GM23248 (cell line): ENCODE measurements at places on chromosomes 5 and 9.

DNA sequence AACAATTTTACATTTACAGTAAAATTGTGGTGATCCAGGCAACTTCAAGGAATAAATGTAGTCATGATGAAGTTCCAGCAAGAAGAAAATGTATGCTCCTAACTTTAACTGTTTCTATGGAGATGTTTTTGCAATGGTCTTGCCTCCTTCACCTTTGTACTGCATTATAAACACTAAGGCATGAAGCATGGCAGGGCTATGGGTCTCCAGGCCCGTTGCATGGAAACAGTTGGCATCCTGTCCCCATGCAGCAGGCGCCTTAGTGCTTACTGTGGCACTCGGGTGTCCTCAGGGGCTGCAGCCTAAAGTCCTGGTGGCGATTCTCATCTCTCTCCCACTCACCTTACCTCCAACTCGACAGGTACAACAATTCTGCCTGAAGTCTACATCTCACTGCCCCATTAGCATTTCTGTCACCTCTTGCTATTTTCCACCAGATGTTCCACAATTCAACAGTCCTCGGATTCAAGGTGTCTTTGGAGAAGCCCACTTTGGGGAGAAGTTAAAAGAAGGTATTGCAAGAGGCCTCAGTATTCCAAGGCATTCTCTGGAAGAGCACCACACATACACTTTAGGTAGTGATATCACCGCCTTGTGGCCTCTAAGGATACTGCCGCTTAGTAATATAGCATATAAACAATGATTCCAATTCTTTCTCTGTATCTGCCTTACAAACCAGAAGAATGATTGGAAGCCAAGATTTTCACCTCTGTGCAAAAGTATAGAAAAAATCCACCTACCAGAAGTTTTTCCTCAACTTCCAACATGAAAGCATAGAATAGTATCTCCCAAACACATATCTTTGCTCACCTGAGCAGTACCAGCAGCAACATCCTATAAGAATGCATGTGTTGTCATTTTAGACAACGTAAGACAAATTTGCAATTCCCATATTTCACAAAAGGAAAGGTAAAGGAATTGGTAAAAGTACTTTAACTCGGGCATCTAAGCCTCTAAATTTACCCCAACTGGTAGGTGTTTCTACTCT, 5.1 kb downstream of the LIFR start:
- peak; percentile 81 for DNase-seq
- no peak overlapping the region for H3K4me3 ChIP-seq
- H3K36me3 ChIP-seq, result no peaks in the 10 kb centered on the region
- H3K27me3 ChIP-seq, result no peaks in the 10 kb centered on the region
- no peak overlapping the region for H3K27ac ChIP-seq

GRCh38 chr5:53017794-53018391, 28.7 kb downstream of the ITGA2 start:
- H3K4me1 ChIP-seq, result peaks cover 32% of the 10 kb centered on the region
- peak overlapping the region; percentile 54; the same call in 1 of the 2 replicates for H3K27ac ChIP-seq
- no peak overlapping the region for H3K4me3 ChIP-seq
- H3K27me3 ChIP-seq, result no peaks in the 10 kb centered on the region

DNA sequence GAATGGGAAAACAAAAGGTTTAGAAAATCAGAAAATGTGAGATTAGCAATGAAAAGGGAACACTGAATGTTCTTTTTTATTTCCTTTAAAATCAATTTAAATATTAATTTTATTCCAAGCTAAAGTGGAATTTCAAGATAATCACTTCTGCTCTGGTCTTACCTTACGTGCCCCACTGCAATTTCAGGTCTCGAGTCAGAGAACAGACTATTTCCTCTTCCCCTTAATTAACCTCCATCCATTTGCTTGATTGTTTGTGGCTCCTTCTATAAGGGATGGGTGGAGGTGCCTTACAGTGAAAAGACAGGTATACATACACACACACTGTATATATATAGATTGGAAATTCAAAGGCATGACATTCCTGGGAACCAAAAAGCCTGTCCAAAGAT, 137.1 kb downstream of the SUSD1 start:
- H3K4me3 ChIP-seq, result no peak overlapping the region
- H3K27ac ChIP-seq, result peak overlapping the region; percentile 86
- H3K4me1 ChIP-seq, result peaks cover 65% of the 10 kb centered on the region
- no peaks in the 10 kb centered on the region for H3K27me3 ChIP-seq
- no peaks in the 10 kb centered on the region for H3K36me3 ChIP-seq
- DNase-seq, result no peak

DNA sequence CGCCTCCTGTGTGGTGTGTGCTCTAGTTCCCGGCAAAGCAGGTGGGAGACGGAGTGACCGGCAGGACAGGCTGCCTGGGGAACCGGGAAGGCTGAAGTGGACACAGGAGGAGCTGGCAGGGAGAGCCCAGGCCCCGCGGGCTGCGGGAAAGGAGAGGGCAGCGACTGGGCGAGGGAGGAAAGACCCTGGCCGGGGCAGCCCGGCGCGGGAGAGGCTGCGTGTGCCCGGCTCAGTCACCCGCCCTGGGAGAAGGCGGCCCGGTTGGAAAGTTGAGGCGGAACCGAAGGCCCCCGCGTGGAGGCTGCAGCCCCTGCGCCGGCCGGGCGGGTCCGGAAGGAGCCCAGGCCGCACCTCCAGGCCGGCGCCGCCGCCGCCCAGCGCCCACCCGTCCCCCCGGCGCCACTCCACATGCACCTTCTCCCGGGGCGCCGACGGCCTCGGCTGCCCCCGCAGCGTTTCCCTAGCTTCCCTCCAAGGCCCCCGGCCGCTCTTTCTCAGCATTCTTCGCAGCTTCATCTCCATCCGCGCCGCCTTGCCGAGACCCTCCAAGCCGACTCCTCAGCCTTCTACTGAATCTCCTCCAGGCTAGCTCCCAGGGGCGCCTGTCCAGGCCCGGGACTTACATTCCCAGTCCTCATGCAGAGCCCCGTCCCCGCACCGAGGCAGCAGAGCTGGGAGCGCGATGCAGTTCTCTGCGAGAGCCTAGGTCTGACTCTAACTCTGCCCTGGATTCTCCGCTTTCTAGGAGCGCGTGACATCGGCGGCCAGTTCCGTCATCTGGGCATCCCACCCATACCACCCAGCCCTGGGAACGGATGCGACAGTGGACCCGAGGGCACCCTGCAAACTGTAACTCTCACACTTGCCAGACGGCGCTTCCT, 152.0 kb downstream of the ERCC6L2 start:
- no peak overlapping the region for H3K27ac ChIP-seq
- DNase-seq, result peak; percentile 7
- peaks cover 44% of the 10 kb centered on the region for H3K27me3 ChIP-seq

GRCh38 chr5:133687212-133688061, 75.1 kb upstream of the FSTL4 start:
- H3K27me3 ChIP-seq, result peaks cover 16% of the 10 kb centered on the region; the same call in 1 of the 2 replicates
- no peaks in the 10 kb centered on the region for H3K4me1 ChIP-seq
- H3K27ac ChIP-seq, result no peak overlapping the region
- H3K4me3 ChIP-seq, result no peak overlapping the region
- no peaks in the 10 kb centered on the region for H3K36me3 ChIP-seq

- H3K4me3 ChIP-seq, result no peak overlapping the region
- no peaks in the 10 kb centered on the region for H3K36me3 ChIP-seq
- H3K27me3 ChIP-seq, result peaks cover 69% of the 10 kb centered on the region
- H3K4me1 ChIP-seq, result peaks cover 9% of the 10 kb centered on the region; the same call in 1 of the 2 replicates
- no peak for DNase-seq
- no peak overlapping the region for H3K27ac ChIP-seq
These were observed 4.5 kb downstream of the PHF24 start for GRCh38 chr9:34962546-34962945.

GRCh38 chr5:73436535-73437100, 12.0 kb downstream of the FOXD1 start:
- peak; percentile 4 for DNase-seq
- H3K4me1 ChIP-seq, result peaks cover 54% of the 10 kb centered on the region
- no peaks in the 10 kb centered on the region for H3K27me3 ChIP-seq
- H3K36me3 ChIP-seq, result no peaks in the 10 kb centered on the region
- H3K27ac ChIP-seq, result peak overlapping the region; percentile 81
- H3K4me3 ChIP-seq, result peak overlapping the region; percentile 69

GRCh38 chr5:8019719-8020218, 150.8 kb downstream of the MTRR start:
- H3K27ac ChIP-seq, result no peak overlapping the region
- DNase-seq, result no peak
- H3K4me3 ChIP-seq, result no peak overlapping the region
- H3K4me1 ChIP-seq, result no peaks in the 10 kb centered on the region

GRCh38 chr5:180799902-180800801, 2.5 kb downstream of the MGAT1 start:
- DNase-seq, result peak; percentile 89
- H3K36me3 ChIP-seq, result 0 out of 2 replicates have a peak, but pooled peaks cover 4% of the 10 kb centered on the region
- peak overlapping the region; percentile 97 for H3K27ac ChIP-seq

- no peaks in the 10 kb centered on the region for H3K27me3 ChIP-seq
- H3K36me3 ChIP-seq, result no peaks in the 10 kb centered on the region
- H3K4me3 ChIP-seq, result no peak overlapping the region
- H3K4me1 ChIP-seq, result no peaks in the 10 kb centered on the region
- H3K27ac ChIP-seq, result no peak overlapping the region
These were observed 47.9 kb upstream of the SEMA6A start for GRCh38 chr5:116622375-116623050.

DNA sequence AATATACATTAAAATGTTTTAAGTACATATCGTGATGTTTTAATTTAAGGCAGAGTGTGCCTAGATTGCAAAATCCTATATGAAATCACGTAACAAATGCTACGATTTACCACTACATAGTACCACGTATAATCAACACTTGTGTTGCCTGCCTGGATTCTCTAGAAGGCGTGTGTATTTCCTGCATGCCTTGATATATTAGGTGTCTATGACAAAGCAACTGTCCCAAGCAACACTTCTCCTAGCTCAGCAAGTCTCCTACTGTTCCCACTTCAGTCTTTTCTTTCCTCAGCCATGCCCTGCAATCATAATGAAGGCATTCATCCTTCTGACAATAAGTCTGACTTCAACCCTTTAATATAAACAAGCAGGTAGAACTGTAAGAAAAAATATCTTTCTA, 89.6 kb downstream of the PTPRD start:
- no peak overlapping the region for H3K27ac ChIP-seq
- no peaks in the 10 kb centered on the region for H3K36me3 ChIP-seq
- H3K4me1 ChIP-seq, result no peaks in the 10 kb centered on the region
- H3K27me3 ChIP-seq, result no peaks in the 10 kb centered on the region
- DNase-seq, result no peak
- no peak overlapping the region for H3K4me3 ChIP-seq

- no peak overlapping the region for H3K27ac ChIP-seq
- no peaks in the 10 kb centered on the region for H3K36me3 ChIP-seq
- H3K4me3 ChIP-seq, result no peak overlapping the region
- DNase-seq, result no peak
- peaks cover 7% of the 10 kb centered on the region for H3K4me1 ChIP-seq
These were observed 138.8 kb upstream of the LIFR start for GRCh38 chr5:38695021-38695958.

- no peak overlapping the region for H3K27ac ChIP-seq
- no peak overlapping the region for H3K4me3 ChIP-seq
- no peaks in the 10 kb centered on the region; the same call in 1 of the 2 replicates for H3K27me3 ChIP-seq
- H3K36me3 ChIP-seq, result no peaks in the 10 kb centered on the region
- no peaks in the 10 kb centered on the region for H3K4me1 ChIP-seq
- DNase-seq, result no peak
These were observed 221.3 kb upstream of the KLF9 start for GRCh38 chr9:70635790-70636189.

DNA sequence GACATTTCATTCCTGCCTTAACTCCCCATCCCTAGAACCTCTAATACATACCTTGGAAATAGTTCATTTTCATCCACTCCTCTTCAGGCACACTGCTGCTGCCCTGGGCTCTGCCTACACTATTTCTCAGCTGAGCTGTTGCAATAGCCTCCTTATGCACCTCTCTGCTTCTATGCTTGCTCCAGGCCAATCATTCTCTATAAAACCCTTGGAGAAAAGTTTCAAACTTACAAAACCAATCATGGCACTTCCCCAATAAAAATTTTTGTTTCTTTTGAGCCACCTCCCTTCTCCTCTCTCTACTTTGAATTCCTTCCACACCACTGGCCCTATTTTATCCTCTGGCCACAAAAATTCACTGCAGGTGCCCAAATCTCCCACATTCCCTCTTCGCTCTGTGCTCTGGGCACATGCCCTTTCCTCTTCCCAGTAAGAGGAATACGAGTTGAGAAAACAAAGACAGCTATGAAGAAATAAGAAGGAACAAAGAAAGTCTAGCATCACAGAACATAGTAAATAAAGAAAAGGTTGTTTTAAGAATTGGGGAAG, 301.4 kb downstream of the ELAVL2 start:
- H3K36me3 ChIP-seq, result no peaks in the 10 kb centered on the region
- no peaks in the 10 kb centered on the region for H3K27me3 ChIP-seq
- H3K4me3 ChIP-seq, result no peak overlapping the region
- H3K27ac ChIP-seq, result no peak overlapping the region
- DNase-seq, result no peak

DNA sequence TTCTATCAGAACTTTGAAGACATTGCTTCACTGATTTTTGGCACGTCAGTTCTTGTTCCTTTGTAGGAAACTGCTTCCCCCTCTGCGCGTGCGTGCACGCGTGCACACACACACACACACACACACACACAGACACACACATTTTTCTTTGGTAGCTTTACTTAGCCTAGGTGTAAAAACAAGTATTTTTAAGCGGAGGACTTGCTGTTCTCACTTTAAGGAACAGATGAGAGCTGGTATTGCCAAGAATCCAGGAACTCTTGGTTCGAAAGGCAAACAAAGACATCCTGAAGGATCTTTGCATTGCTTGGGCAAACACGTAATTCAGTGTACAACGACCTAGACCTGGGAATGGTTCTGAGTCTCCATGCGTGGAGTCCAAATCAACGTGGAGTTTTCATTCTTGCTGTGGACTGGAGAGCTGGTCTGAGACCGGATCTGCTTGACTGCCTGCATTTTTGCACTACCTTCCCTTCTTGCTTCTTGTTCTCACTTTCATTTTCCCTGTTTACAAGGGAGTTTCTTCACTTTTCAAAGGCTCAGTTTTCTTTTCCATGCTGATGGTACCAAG, 8.2 kb downstream of the TMEM268 start:
- no peak overlapping the region for H3K27ac ChIP-seq
- DNase-seq, result no peak
- H3K36me3 ChIP-seq, result no peaks in the 10 kb centered on the region
- H3K4me3 ChIP-seq, result no peak overlapping the region
- H3K4me1 ChIP-seq, result peaks cover 11% of the 10 kb centered on the region
- H3K27me3 ChIP-seq, result no peaks in the 10 kb centered on the region

DNA sequence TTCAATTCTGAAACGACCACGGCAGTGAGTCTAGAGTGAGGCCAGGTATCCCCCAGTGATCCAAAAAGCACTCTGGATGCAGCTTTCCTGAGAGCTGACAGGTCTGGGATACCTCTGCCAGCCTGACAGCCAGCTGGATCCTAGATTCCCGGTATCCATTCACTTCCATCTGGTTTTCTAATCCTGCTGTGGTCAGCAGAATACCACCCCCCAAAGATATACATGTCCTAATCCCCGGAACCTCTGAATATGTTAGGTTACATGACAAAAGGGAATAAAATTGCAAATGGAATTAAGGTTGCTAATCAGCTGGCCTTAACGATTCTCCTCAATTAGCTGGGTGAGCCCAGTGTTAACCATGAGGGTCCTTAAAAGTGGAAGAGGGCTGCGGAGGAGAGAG, 1.4 kb upstream of the ZNF79 start:
- peak overlapping the region; percentile 91 for H3K4me3 ChIP-seq
- H3K27me3 ChIP-seq, result no peaks in the 10 kb centered on the region
- H3K36me3 ChIP-seq, result no peaks in the 10 kb centered on the region
- H3K27ac ChIP-seq, result no peak overlapping the region
- no peak for DNase-seq
- peaks cover 11% of the 10 kb centered on the region for H3K4me1 ChIP-seq
